ENCODE measurements at places on chromosomes 2 and 18. TPM values are rescaled to one million over a fixed set of nuclear protein-coding genes. Genes with fewer than 3 reads are reported as not detected.

- DNase-seq, result no peak
- H3K4me1 ChIP-seq, result no peaks in the 10 kb centered on the region
- H3K27ac ChIP-seq, result no peak overlapping the region
- H3K36me3 ChIP-seq, result no peaks in the 10 kb centered on the region
- no peaks in the 10 kb centered on the region for H3K27me3 ChIP-seq
- no peak overlapping the region for H3K4me3 ChIP-seq
These were observed 68.9 kb downstream of the CAPN13 start for GRCh38 chr2:30738141-30738911.

GRCh38 chr2:65017335-65017734 lies 28.1 kb downstream of the SLC1A4 start:
- peaks cover 50% of the 10 kb centered on the region for H3K36me3 ChIP-seq
- peaks cover 6% of the 10 kb centered on the region for H3K4me1 ChIP-seq
- no peak overlapping the region for H3K4me3 ChIP-seq

ERBB4 gene
- 0.19 TPM for total RNA-seq

- H3K4me1 ChIP-seq, result peaks cover 4% of the 10 kb centered on the region
- no peak for DNase-seq
- no peak overlapping the region for H3K4me3 ChIP-seq
- H3K36me3 ChIP-seq, result no peaks in the 10 kb centered on the region
- no peaks in the 10 kb centered on the region for H3K27me3 ChIP-seq
These were observed 132.2 kb upstream of the ITGB6 start for GRCh38 chr2:160332318-160332717.

- DNase-seq, result no peak
- H3K27me3 ChIP-seq, result no peaks in the 10 kb centered on the region
- H3K4me3 ChIP-seq, result no peak overlapping the region
- no peak overlapping the region for H3K27ac ChIP-seq
These were observed 1277.0 kb upstream of the SLC39A10 start for GRCh38 chr2:194380011-194380410.

GRCh38 chr2:238132463-238133450 lies 5.7 kb upstream of the KLHL30 start:
- H3K27ac ChIP-seq, result no peak overlapping the region
- no peaks in the 10 kb centered on the region for H3K27me3 ChIP-seq

DNA sequence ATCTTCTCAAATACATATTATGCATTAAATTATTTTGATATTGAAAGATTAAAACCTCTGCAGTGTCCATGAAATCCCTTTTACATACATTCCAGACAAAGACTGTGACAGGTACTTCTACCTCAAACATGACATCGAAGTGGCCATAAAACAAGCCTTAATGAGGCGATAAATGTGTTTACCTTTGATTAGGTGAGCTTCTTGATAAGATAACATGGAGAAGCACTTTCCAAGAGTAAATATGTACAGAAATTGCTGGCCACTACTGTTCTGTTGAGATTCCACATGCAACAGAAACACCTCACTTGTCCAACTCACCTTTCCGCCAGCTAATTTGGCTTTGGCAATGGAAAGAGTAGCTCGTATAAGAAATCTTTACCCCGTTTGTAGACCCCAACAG lies 55.2 kb downstream of the ZEB2 start:
- H3K4me1 ChIP-seq, result no peaks in the 10 kb centered on the region
- H3K36me3 ChIP-seq, result no peaks in the 10 kb centered on the region
- H3K4me3 ChIP-seq, result no peak overlapping the region
- no peak for DNase-seq
- H3K27ac ChIP-seq, result no peak overlapping the region
- H3K27me3 ChIP-seq, result no peaks in the 10 kb centered on the region

- no peak overlapping the region for H3K27ac ChIP-seq
- H3K36me3 ChIP-seq, result no peaks in the 10 kb centered on the region
- no peaks in the 10 kb centered on the region for H3K27me3 ChIP-seq
- no peaks in the 10 kb centered on the region for H3K4me1 ChIP-seq
- DNase-seq, result no peak
- no peak overlapping the region for H3K4me3 ChIP-seq
These were observed 100.4 kb upstream of the LCLAT1 start for GRCh38 chr2:30346471-30347169.

- peaks cover 4% of the 10 kb centered on the region for H3K27me3 ChIP-seq
- H3K36me3 ChIP-seq, result no peaks in the 10 kb centered on the region
- no peak for DNase-seq
- no peaks in the 10 kb centered on the region for H3K4me1 ChIP-seq
- no peak overlapping the region for H3K4me3 ChIP-seq
- H3K27ac ChIP-seq, result no peak overlapping the region
These were observed 6.1 kb upstream of the DCC start for GRCh38 chr18:52333860-52334259.

C2orf72 gene
- total RNA-seq, result 0.05 TPM

DNA sequence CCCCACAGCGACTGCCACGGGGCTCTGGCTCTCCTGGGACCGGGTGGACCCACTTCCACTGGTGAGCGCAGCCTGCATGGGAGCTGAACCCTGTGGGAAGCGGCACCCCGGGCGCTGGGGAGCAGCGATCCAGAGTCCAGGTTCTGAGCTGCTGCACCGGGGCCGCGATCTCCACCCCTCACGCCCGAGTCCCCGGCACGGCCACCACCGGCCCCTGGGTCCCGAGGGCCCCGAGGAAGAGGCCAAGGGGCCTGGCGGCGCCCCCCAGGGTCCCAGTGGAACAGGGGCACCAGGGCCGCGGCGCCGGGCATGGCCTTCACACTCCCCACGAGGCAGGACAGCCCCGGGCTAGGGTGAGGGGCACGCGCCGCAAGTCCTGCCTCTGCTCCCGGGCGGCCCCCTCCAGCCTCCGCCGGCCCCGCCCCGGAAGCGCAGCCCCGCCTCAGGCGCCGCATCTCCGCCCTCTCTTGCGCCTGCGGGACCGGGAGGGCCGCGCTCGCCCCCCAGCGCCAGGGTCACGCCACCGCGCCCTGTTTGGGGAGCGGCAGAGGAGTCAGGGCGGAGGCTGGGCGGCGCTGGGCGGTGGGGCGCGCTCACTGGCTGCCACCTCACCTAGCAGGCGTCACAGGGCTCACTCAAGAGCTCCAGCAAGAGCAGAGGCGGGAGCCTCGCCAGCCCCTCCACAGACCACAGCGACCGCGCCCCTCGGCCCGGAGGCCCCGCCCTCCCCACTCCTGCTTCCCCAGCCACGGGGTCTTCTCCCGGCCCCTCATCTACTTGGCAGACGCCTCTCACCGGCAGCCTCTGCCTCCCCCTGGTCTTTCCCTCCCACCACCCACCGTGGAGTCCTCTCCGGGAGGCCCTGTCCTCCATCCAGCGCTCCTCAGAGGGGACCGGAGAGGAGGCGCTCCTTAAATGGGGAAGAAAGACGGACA lies 26.8 kb downstream of the THAP4 start:
- no peaks in the 10 kb centered on the region for H3K27me3 ChIP-seq
- H3K36me3 ChIP-seq, result peaks cover 23% of the 10 kb centered on the region
- DNase-seq, result peak; percentile 70
- peaks cover 8% of the 10 kb centered on the region for H3K4me1 ChIP-seq

EDAR gene
- 0.33 TPM for total RNA-seq

- no peak overlapping the region for H3K27ac ChIP-seq
- H3K4me1 ChIP-seq, result no peaks in the 10 kb centered on the region
- no peak overlapping the region for H3K4me3 ChIP-seq
- no peaks in the 10 kb centered on the region for H3K36me3 ChIP-seq
These were observed 16.5 kb downstream of the CPLX4 start for GRCh38 chr18:59301929-59302328.

GRCh38 chr2:185128346-185128745 lies 530.0 kb downstream of the ZNF804A start:
- DNase-seq, result no peak
- H3K4me1 ChIP-seq, result no peaks in the 10 kb centered on the region
- H3K36me3 ChIP-seq, result no peaks in the 10 kb centered on the region
- H3K4me3 ChIP-seq, result no peak overlapping the region

- no peak overlapping the region for H3K27ac ChIP-seq
- H3K36me3 ChIP-seq, result no peaks in the 10 kb centered on the region
- no peak overlapping the region for H3K4me3 ChIP-seq
- H3K4me1 ChIP-seq, result no peaks in the 10 kb centered on the region
- DNase-seq, result no peak
These were observed 4.7 kb upstream of the IL37 start for GRCh38 chr2:112906276-112906675.

GRCh38 chr18:60372596-60372995 lies at the start of gene MC4R:
TSS of gene MC4R (minus strand) at chr18:60372775. CDS start at chr18:60372349, 426 bp downstream.
- H3K36me3 ChIP-seq, result no peaks in the 10 kb centered on the region
- peaks cover 10% of the 10 kb centered on the region for H3K4me1 ChIP-seq
- H3K27me3 ChIP-seq, result no peaks in the 10 kb centered on the region
- no peak within 1 kb of the TSS for H3K4me3 ChIP-seq

RIT2 gene
- not detected for total RNA-seq

PAIP2B gene
- 3.0 TPM for total RNA-seq

DNA sequence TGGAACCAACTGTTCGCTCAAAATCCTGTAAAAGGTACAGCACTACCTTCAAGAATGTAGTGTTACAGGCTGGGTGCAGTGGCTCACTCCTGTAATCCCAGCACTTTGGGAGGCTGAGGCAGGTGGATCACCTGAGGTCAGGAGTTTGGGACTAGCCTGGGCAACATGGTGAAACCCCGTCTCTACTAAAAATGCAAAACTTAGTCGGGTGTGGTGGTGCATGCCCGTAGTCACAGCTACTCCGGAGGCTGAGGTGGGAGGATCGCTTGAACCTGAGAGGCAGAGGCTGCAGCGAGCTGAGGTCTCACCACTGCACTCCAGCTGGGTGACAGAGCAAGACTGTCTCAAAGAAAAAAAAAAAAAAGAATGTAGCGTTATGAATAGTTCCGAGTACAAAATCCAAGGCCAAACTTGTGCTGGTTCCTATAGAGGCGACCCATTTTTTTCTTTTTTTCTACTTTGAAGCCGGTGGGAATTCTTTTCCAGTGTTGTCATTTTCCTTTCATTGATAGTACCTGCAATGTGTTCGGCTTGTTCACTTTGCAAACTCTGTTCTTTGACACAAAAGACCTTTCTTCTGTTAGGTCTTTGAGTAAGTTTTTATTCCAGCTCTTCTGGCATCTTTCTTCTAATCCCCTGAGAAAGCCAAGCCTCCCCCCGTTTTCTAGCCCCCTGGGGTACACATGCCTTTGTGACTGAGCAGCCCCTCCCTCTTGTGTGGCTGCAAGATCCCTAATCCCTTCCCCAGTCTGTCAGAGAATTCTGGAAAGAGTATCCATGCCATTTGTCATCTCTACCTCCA lies 25.1 kb downstream of the INPP5D start:
- no peak for DNase-seq
- H3K27ac ChIP-seq, result peak overlapping the region; percentile 4
- H3K4me1 ChIP-seq, result peaks cover 59% of the 10 kb centered on the region
- H3K4me3 ChIP-seq, result no peak overlapping the region
- no peaks in the 10 kb centered on the region for H3K27me3 ChIP-seq

GRCh38 chr2:33291278-33292013 lies 185.0 kb upstream of the RASGRP3 start:
- H3K4me1 ChIP-seq, result no peaks in the 10 kb centered on the region
- H3K36me3 ChIP-seq, result no peaks in the 10 kb centered on the region
- H3K4me3 ChIP-seq, result no peak overlapping the region
- no peak for DNase-seq

- no peaks in the 10 kb centered on the region for H3K36me3 ChIP-seq
- H3K4me1 ChIP-seq, result no peaks in the 10 kb centered on the region
- DNase-seq, result no peak
- H3K27me3 ChIP-seq, result no peaks in the 10 kb centered on the region
These were observed 490.4 kb upstream of the SPRED2 start for GRCh38 chr2:65922794-65923193.

- H3K4me3 ChIP-seq, result no peak overlapping the region
- no peaks in the 10 kb centered on the region for H3K27me3 ChIP-seq
- H3K36me3 ChIP-seq, result no peaks in the 10 kb centered on the region
- DNase-seq, result no peak
These were observed 39.3 kb downstream of the VSNL1 start for GRCh38 chr2:17579605-17580318.

DNA sequence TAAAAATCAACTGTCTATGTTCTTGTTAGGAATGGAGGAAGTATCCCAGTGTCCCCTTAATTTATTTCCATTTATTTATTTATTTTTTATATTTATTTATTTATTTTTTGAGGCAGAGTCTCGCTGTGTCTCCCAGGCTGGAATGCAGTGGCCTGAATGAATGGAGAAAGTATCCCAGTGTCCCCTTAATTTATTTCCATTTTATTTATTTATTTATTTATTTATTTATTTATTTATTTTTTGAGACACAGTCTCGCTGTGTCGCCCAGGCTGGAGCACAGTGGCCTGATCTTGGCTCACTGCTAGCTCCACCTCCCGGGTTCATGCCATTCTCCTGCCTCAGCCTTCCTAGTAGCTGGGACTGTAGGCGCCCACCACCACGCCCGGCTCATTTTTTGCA lies 34.1 kb downstream of the MIB1 start:
- H3K27ac ChIP-seq, result no peak overlapping the region
- H3K27me3 ChIP-seq, result no peaks in the 10 kb centered on the region
- H3K4me3 ChIP-seq, result no peak overlapping the region

GRCh38 chr2:27379383-27379835 lies 1.1 kb downstream of the ZNF513 start:
- H3K36me3 ChIP-seq, result peaks cover 71% of the 10 kb centered on the region
- peak overlapping the region; percentile 54 for H3K4me3 ChIP-seq
- no peak overlapping the region for H3K27ac ChIP-seq
- no peaks in the 10 kb centered on the region for H3K27me3 ChIP-seq

DNA sequence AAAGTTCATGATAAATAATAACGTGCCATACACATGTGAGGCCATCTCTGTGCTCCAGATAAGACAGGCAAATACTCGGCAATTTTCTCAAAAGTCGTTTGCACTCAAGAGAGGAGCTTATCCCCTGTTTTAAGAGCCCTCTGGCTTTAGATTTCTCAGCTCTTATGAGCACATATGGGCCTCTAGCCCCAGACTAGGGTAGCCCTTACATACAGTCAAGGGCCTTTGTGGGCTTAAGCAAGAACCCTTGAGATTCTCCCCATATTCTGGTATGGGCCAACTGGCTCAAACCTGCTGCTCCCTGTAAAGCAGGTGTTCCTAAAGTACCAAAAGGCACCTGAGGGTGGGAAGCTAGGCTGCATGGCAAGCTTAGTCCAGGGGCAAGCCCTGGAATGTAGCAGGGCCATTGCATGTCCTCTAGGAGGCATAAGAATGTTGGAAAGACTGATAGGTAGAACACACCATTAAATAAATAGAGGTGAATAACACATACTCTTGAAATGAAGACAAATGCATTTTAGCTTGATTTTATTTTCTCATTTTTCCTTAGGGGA lies 66.1 kb downstream of the FASTKD2 start:
- no peaks in the 10 kb centered on the region for H3K27me3 ChIP-seq
- no peak for DNase-seq
- no peak overlapping the region for H3K27ac ChIP-seq
- H3K36me3 ChIP-seq, result no peaks in the 10 kb centered on the region

- no peaks in the 10 kb centered on the region for H3K27me3 ChIP-seq
- H3K4me1 ChIP-seq, result no peaks in the 10 kb centered on the region
These were observed 189.8 kb upstream of the NABP1 start for GRCh38 chr2:191488135-191488534.

GRCh38 chr2:173028141-173028540 lies 47.5 kb upstream of the MAP3K20 start:
- peaks cover 4% of the 10 kb centered on the region for H3K4me1 ChIP-seq
- no peak overlapping the region for H3K27ac ChIP-seq
- DNase-seq, result no peak
- H3K4me3 ChIP-seq, result no peak overlapping the region

- peaks cover 23% of the 10 kb centered on the region for H3K27me3 ChIP-seq
- DNase-seq, result no peak
- no peak overlapping the region for H3K27ac ChIP-seq
- H3K36me3 ChIP-seq, result no peaks in the 10 kb centered on the region
These were observed 73.3 kb downstream of the RHOB start for GRCh38 chr2:20520128-20520527.

UGT1A1 gene
- total RNA-seq, result 0.09 TPM

DCDC2C gene
- 0.38 TPM for total RNA-seq

GRCh38 chr18:9861157-9861556 lies 24.6 kb upstream of the TXNDC2 start:
- no peaks in the 10 kb centered on the region for H3K36me3 ChIP-seq
- H3K4me3 ChIP-seq, result no peak overlapping the region
- no peaks in the 10 kb centered on the region for H3K4me1 ChIP-seq
